ENCODE measurements at places on chromosomes 7 and 10.

DNA sequence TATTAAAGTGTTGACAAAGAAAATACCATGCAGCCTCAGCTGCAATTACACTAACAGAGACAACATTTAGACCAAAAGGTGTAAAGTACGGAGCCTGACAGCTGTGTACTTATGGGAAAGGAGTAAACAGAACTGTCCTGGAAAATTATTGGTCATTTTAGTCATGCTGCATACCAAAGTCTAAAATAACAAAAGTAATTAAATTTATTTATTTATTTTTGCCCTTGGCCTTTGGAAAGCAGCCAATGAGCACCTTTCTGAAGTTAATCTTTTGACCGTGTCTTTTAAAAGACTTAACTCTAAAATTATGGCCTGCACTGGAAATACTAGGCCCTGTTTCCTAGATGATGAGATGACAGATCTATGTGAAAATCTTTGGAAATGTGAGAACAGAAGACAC is 597.6 kb downstream of the NXPH1 start:
- H3K4me3 ChIP-seq = no peak overlapping the region
- H3K4me1 ChIP-seq = no peaks in the 10 kb centered on the region
- H3K36me3 ChIP-seq = no peaks in the 10 kb centered on the region
- no peak for DNase-seq
- H3K27ac ChIP-seq = no peak overlapping the region

- DNase-seq = no peak
- no peak overlapping the region for H3K4me3 ChIP-seq
- no peak overlapping the region for H3K27ac ChIP-seq
- no peaks in the 10 kb centered on the region for H3K27me3 ChIP-seq
Observed at GRCh38 chr10:123093489-123093888, 42.3 kb upstream of the HMX3 start.

GRCh38 chr10:127125331-127125730 is 71.1 kb downstream of the INSYN2A start:
- no peaks in the 10 kb centered on the region for H3K27me3 ChIP-seq
- H3K27ac ChIP-seq = no peak overlapping the region
- H3K4me1 ChIP-seq = no peaks in the 10 kb centered on the region
- DNase-seq = no peak
- H3K4me3 ChIP-seq = no peak overlapping the region

- no peak overlapping the region for H3K4me3 ChIP-seq
- H3K4me1 ChIP-seq = peaks cover 5% of the 10 kb centered on the region
- DNase-seq = no peak
- H3K27me3 ChIP-seq = peaks cover 12% of the 10 kb centered on the region
Observed at GRCh38 chr7:106476751-106477150, 184.2 kb downstream of the CCDC71L start.

- H3K36me3 ChIP-seq = peaks cover 11% of the 10 kb centered on the region
- no peak overlapping the region for H3K4me3 ChIP-seq
- H3K27ac ChIP-seq = peak overlapping the region; percentile 89
Observed at GRCh38 chr10:124465777-124466488, 4.3 kb downstream of the LHPP start.

DNA sequence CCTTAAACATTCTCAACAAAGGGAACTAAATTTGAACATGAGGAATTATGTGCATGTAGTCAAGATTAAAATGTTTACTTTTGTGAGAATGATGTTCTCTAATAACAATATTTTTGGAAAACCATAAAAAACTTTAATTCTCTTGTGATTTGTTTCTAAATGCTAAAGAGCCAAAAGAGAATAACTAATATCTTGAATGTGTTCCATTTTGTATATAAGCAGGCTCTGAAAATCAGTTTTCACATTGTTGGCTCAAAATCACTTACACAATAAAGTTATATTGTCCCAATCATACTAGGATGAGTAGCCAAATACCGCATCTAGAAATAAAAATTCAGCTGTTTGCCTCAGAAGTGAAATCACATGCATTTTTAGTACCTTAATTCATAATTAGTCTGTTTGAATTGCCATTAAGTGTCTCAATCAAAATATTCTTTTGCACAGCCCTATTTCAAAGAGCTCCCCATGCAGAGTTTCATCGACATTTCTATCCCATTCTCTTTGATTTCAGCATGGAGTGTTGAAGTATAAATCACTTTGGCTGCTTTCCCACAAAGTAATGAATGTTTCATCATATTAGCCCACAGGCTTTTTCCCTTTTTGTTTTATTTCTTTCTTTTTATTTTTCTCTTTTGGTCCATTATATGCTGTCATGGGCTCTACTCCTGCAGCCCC is 420.3 kb upstream of the POM121L12 start:
- DNase-seq = no peak
- H3K4me3 ChIP-seq = no peak overlapping the region
- no peak overlapping the region for H3K27ac ChIP-seq
- no peaks in the 10 kb centered on the region for H3K36me3 ChIP-seq
